ENCODE measurements at places on chromosomes 16 and 17. TPM values are rescaled to one million over a fixed set of nuclear protein-coding genes. Genes with fewer than 3 reads are reported as not detected.
A peak's percentile ranks its signal among the peaks of the same experiment; 100 is the strongest.

DNA sequence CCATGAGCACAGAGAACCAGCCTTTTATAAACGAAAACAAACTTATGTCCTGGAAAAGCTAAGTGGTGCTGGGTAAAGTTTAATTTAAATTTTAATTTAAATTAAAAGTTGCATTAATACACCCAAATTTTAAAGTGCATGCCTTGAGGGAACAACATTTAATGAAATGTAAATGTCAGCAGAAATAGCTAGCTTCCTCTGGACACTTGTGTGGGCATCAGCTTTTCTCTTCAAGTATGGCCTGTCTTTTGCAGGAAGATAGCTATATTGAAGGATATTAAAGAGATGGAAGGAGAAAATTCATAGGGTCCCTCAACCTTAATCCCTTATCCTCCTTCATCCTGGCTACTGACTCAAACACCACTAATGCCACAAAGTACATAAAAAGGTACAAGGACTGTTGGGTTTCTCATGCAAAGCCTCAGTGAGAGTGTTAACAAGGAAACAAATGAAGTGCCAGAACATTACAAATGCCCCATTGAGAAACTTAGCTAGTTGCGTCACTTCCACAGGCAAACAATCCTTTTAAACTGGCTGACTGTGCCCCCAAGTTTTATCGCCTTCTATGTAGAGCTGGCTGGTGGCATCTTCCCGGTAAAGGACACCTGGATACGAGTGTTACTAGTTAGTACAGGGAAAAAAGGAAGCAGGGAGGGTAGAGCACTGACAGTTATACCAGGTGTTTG, 14.1 kb downstream of the PHF12 start:
- DNase-seq, result no peak

GRCh38 chr16:86466696-86467406, 43.5 kb upstream of the FOXF1 start:
- DNase-seq, result no peak

- DNase-seq, result peak; percentile 30
Measured at GRCh38 chr16:8675183-8676159, 1.1 kb downstream of the ABAT start.

DNA sequence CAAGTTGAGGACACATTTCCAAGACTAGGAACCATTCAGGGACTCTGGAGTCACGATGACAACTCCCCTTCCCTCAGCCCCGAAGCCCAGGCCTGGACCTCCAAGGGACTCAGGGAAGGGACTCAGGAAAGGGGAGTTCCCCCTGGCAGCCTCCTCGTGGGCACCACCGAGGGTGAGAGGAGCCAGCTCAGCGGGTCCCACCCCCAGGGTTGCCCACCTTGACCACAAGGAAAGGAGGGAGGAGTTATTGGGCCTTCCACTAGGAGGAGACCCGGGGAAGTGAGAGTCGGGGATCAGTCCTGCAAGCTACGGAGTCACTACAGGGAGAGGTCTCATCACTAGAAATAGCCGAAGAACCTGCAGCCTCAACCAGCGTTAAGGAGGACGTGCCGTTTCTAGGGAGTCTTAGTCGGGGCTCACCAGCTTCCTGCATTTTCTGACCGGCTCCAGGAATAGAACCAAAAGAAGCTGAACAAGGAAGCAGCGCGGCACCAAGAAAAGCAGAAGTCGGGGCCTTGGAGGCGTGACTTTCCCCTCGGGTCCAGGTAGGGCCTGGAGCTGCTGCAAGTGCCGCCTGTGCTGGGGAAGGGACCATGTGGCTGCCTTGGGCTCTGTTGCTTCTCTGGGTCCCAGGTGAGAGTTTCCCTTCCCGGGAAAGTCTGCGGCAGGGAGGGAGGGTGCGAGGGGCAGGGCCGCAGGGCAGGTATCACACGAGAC, at the start of gene CD300A:
Gene CD300A, plus strand, starts transcription at position 524 of the 717 bp plus-strand sequence. Its CDS starts 70 bp downstream, at position 594.
- DNase-seq, result peak; percentile 18

DNA sequence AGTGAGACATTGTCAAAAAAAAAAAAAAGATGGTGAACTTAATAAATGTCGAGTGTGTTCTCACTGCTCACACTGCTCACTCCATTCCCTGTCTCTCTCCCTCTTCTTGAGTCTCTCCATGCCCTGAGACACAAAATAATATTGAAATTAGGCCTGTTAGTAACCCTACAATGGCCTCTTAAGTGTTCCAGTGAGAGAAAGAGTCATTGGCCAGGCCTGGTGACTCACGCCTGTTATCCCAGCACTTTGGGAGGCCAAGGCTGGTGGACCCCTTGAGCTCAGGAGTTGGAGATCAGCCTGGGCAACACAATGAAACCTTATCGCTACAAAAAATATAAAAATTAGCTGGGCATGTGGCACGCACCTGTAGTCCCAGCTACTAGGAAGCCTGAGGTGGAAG, 16.2 kb upstream of the CSF3 start:
- no peak for DNase-seq

- no peak for DNase-seq
Measured at GRCh38 chr17:1727258-1727789, 2.8 kb downstream of the WDR81 start.

- DNase-seq, result peak; percentile 31
Measured at GRCh38 chr16:28845293-28845692, 855 bp downstream of the TUFM start.

DNA sequence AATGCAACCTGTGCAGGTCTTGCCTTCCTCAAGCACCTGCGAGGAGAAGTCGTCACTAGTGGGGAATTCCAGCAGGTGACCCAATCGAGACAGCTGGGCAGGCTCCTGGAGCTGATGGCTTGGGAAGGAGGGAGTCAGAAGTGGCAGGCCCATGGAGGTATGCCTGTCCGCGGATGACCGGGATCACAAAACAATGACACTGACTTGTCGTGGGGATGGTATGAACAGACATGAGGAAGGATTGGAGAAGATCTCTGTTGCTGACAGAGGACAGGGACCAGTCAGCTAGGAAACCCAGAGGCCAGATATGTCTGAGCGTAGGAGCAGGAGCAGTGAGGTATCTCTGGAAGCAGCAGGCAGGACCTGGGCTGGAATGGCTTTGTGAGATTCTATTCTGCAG, 233.3 kb downstream of the SOX9 start:
- no peak for DNase-seq

DNA sequence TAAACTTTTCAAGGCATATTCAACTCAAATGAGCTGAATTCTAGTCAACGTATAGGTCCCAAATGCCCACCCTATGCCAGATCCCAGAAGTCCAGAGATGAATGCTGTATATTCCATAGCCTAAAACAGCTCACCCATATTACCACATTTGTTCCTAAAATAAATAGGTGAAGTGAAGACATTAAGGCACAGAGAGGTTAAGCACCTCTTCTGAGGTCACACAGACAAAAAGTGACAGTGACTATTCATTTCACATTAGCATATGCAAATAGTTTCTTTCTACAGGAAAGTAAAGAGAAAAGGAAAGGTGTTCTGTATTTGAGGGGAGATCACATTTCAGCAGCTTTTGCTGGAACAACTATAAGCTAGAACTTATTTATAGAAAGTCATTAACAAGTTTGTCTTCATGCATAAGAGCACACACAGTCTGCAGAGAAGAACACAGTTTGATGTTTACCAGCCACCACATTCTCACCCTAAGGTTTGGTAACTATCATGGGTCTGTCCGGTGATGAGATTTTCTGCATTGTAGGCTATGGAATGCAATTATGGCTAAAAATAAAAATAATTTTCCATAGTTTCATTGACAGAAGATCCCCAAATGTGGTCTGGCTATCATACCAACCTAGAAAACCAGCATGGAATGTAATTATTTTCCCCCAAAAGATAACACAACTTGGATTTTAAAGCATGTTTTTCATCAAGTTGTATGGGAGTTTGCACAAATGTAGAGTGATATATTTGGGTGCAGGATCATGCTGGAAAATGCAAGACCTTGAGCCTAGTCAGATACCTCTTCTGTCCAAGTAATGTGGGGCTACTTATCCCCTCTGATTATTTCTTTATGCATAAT, 402.1 kb downstream of the UTP18 start:
- no peak for DNase-seq

DNA sequence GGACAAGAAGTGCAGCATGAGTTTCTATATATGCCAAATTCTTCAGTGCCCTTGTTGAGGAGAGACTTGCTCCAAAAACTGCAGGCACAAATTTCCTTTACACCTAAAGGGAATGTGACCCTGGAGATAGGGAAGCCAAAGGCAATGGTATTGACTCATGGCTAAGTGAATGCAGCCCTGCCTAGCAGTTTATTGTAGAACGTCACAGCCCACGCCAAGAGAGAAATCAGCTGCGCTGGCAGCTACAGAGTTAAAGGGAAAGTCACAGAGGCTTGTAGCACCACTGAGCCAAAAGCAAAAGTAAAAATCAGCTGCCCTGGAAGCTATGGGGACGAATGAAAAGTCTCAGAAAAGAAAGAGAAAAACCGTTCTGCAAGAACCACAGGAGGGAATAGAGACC, 10.1 kb downstream of the POLR3K start:
- DNase-seq, result no peak

GRCh38 chr16:83418565-83418964, 389.2 kb upstream of the HSBP1 start:
- no peak for DNase-seq

- no peak for DNase-seq
Measured at GRCh38 chr16:2154533-2155090, 970 bp upstream of the TRAF7 start.

DNA sequence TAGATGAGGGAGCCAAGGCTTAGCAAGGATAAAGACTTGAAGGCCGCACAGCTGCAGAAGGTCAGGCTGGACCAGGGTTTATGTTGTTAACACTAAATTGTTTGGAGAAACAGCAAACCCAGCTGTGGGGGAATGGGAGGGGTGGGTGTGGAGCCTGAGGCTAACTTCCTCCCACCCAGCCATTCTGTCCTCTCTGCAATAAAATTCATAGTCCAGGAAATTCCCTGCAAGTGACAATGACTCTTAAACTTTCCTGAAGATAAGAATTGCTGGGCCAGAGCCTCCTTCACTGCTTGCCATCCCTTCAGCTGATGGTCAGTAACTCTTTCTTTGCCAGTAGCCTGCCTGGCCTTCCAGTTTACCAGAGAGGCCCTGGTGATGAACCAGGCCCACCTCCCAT, 19.4 kb upstream of the ATP5MC1 start:
- no peak for DNase-seq

DNA sequence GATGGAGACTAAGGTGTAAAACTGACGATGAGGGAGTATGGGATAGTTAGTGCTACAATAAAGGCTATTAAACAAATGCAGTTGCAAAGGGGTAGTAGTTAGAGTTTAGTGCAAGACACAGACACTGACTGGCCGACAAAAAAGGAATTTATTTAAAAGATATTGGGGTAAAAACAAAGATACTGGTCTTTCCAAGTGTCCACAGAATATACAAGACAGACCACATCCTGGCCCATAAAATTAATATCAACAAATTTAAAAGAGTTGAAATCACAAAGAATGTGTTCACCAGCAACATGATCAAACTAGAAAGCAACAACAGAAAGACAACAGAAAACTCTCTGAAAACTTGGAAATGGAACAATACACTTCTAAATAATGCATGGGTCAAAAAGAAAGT, 54.7 kb downstream of the CFDP1 start:
- no peak for DNase-seq

- no peak for DNase-seq
Measured at GRCh38 chr17:49491192-49491769, 3.8 kb upstream of the NGFR start.

GRCh38 chr17:80060644-80061043, 24.2 kb downstream of the CCDC40 start:
- DNase-seq, result no peak

- peak; percentile 40 for DNase-seq
Measured at GRCh38 chr16:67326472-67327309, at the start of the genes KCTD19 and LRRC36. Gene KCTD19 (minus strand): TSS chr16:67326741. CDS start chr16:67326707, 34 bp downstream. Gene LRRC36 (plus strand): TSS chr16:67326815. CDS start chr16:67326863, 48 bp downstream.

GRCh38 chr17:13374203-13375143, 227.3 kb downstream of the HS3ST3A1 start:
- no peak for DNase-seq

GRCh38 chr17:77027271-77027889, 113.4 kb upstream of the SEC14L1 start:
- no peak for DNase-seq

GRCh38 chr16:86619239-86619794, 41.0 kb downstream of the FOXL1 start:
- no peak for DNase-seq

DNA sequence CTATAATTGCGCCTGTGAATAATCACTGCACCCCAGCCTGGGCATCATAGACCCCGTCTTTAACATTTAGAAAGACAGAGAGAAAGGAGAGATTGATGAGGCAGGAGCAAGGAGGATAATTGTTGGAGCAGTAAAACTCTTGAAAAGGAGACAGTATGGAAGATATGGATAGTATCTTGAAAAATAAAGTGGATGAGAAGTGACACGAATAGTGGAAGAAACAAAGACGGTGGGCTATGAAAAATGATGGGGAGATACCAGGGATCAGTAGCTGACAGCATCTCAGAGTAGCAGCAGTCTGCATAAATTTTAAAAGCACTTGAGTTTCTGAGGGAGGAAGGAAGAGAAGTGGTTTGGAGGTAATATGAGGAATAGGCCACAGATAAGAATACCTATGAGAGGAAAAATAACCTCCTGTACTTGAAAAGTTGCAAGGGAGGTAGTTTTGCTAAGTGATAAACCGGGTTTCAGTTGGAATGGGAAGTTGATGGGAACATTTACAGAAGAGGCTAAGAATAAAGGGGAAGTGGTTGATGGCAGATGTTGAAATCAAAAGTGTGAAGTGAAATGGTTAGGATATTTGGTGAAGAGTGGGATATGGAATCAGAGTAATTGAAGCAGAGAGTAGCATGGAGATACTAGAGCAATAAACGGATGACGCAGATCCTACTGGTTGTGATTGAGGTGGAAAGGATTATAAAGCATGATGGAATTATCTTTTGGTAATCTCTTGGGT, 1.8 kb upstream of the PPM1D start:
- DNase-seq, result no peak

Gene MAPT
- 1.3 TPM for total RNA-seq

Gene CA7
- total RNA-seq, result 0.59 TPM

Gene CIBAR2
- not detected for total RNA-seq

Gene CD19
- 0.18 TPM for total RNA-seq

Gene ICAM2
- total RNA-seq, result 85.6 TPM

Gene TEX19
- total RNA-seq, result not detected

Gene ZACN
- total RNA-seq, result 10.3 TPM

Gene PSMD3
- 193 TPM for total RNA-seq

Gene CCL14
- not detected for total RNA-seq

Gene GPS2
- total RNA-seq, result 64.9 TPM

Gene KCTD19
- total RNA-seq, result 0.87 TPM

Gene FAHD1
- total RNA-seq, result 20.8 TPM

Gene TBC1D3
- not detected for total RNA-seq
